Cardiac muscle cell (in vitro differentiated cells and primary cell): ENCODE measurements at places on chromosomes 2 and 18. TPM values are rescaled to one million over a fixed set of nuclear protein-coding genes. Genes with fewer than 3 reads are reported as not detected.

KHK gene
- total RNA-seq, result 9.0 and 9.6 TPM in 2 replicates

LYPD6B gene
- total RNA-seq, result 1.6 and 3.9 TPM in 2 replicates

SERPINB11 gene
- not detected in 2 replicates for total RNA-seq

CIB4 gene
- total RNA-seq, result 0.49 TPM in 1 of 2 replicates, not detected in the other

CBLN2 gene
- 0.15 and 2.0 TPM in 2 replicates for total RNA-seq

GLB1L gene
- total RNA-seq, result 10.4 TPM in 2 replicates

ASB18 gene
- 0.07 TPM in 1 of 2 replicates, not detected in the other for total RNA-seq

GRCh38 chr2:240874715-240875227 lies 6.1 kb downstream of the AGXT start:
- no peaks in the 10 kb centered on the region for H3K4me1 ChIP-seq
- no peak overlapping the region for H3K27ac ChIP-seq
- H3K4me3 ChIP-seq, result no peak overlapping the region
- no peak for DNase-seq
- no peaks in the 10 kb centered on the region for H3K27me3 ChIP-seq

GRCh38 chr18:7846335-7846734 lies 279.2 kb downstream of the PTPRM start:
- H3K4me1 ChIP-seq, result peaks cover 13% of the 10 kb centered on the region
- peak overlapping the region; percentile 53 for H3K27ac ChIP-seq
- no peaks in the 10 kb centered on the region for H3K27me3 ChIP-seq
- DNase-seq, result peak; percentile 18

DNA sequence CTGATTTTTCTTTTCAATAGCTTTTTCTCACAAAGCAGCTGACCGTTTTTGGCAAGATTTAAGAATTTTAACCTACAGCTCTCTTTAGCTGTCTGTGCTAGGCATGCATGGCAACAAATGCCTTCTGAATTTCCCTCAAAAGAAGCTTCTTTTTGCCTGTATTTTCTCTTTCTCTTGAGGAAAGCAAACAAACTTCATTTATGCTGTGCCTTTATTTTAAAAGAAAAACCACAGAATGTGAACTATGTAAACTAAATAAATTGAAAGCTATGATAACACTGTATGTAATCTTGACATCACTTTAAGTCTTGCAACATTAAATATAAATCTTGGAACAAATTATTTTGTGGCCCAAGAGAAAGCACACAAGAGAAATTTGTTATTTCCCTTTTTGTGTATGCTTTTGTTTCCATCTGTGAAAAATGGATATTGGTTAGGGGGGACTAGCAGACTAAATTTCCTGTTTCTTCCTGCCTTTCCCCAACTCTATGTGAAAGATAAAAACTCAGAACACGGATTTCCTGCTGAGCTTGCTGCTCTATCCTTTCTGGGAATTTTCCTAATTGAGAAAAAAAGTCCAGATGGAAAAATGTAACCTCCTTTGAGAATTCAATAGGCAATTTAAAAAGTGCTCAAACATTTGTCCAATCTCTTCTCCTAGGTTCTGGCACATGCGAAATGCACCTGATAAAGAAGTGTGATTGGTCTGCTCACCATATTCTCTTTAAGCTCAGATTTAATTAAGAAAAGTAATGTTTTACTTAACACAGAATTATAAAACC lies 20.9 kb upstream of the TFPI start:
- H3K4me3 ChIP-seq, result no peak overlapping the region
- no peaks in the 10 kb centered on the region for H3K4me1 ChIP-seq
- H3K36me3 ChIP-seq, result no peaks in the 10 kb centered on the region
- H3K27ac ChIP-seq, result no peak overlapping the region

DNA sequence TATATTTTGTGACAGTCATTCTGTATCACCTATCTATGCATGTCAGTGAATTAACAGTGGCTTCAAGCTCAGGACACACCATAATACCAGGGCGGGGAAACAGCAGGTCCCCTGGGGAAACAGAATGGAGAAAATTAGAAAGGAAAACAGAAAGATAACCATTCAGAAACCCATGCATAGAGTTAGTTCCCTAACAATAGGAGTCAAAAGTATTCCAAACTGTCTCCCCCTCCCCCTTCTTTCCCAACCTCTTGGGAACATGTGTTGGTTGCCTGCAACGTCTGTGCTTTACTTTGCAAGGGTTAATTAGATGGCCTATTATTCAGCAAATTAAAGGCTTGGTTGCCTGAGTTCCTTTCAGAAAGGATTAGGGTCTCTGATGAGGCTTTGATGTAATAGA lies 176.4 kb downstream of the MYO3B start:
- H3K4me3 ChIP-seq, result no peak overlapping the region
- no peaks in the 10 kb centered on the region for H3K27me3 ChIP-seq
- DNase-seq, result no peak
- no peaks in the 10 kb centered on the region for H3K36me3 ChIP-seq
- no peak overlapping the region for H3K27ac ChIP-seq

GRCh38 chr2:98709535-98709934 lies 21.4 kb downstream of the MGAT4A start:
- DNase-seq, result no peak
- no peak overlapping the region for H3K4me3 ChIP-seq
- no peaks in the 10 kb centered on the region for H3K36me3 ChIP-seq
- H3K4me1 ChIP-seq, result no peaks in the 10 kb centered on the region
- H3K27me3 ChIP-seq, result peaks cover 4% of the 10 kb centered on the region

GRCh38 chr2:239534581-239535412 lies 134.0 kb upstream of the HDAC4 start:
- H3K27ac ChIP-seq, result no peak overlapping the region
- H3K4me3 ChIP-seq, result no peak overlapping the region
- no peaks in the 10 kb centered on the region for H3K4me1 ChIP-seq
- DNase-seq, result no peak
- no peaks in the 10 kb centered on the region for H3K36me3 ChIP-seq
- H3K27me3 ChIP-seq, result no peaks in the 10 kb centered on the region

DNA sequence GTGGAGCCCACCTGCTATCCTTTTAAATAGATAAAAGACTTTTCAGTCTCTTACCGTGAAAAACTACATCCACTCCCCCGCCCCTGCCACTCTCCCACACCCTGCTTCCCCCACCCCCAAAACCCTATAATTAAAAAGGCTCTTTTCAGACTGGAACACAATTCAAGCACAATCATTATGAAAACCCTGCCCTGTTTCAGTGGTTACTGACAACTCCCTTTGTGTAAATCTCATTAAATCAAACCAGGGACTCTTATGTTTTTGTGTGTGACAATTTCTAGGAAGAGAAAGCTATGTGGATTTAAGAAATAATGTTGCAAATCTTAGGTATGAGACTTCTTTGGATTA lies 21.0 kb upstream of the ZNF532 start:
- H3K36me3 ChIP-seq, result no peaks in the 10 kb centered on the region
- no peak overlapping the region for H3K4me3 ChIP-seq
- DNase-seq, result no peak
- no peaks in the 10 kb centered on the region for H3K27me3 ChIP-seq
- H3K4me1 ChIP-seq, result peaks cover 6% of the 10 kb centered on the region
- no peak overlapping the region for H3K27ac ChIP-seq

DNA sequence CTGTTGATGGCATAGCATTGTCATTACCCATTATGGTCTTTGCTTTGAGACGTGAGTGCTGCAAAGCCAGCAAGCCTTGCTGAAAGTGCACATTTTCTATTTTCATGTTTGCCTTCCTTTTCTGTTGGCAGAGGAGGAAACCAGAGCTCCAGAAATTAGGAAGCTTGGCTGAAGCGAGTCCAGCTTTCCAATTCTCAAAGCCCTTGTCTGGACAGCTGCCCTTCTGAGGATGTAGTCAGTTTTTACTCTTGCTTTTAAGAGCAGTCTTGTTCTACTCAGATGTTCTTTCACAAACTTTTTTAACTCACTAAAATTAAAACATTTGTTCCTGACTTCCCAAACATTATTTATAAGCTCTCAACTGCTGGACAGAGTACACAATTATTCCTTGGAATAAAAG lies 93.8 kb downstream of the ICOS start:
- no peak overlapping the region for H3K4me3 ChIP-seq
- DNase-seq, result no peak
- no peaks in the 10 kb centered on the region for H3K27me3 ChIP-seq
- H3K27ac ChIP-seq, result no peak overlapping the region
- no peaks in the 10 kb centered on the region for H3K4me1 ChIP-seq
- H3K36me3 ChIP-seq, result no peaks in the 10 kb centered on the region

GRCh38 chr2:132804051-132804450 lies 134.0 kb upstream of the LYPD1 start:
- no peaks in the 10 kb centered on the region for H3K36me3 ChIP-seq
- H3K4me3 ChIP-seq, result no peak overlapping the region
- peak; percentile 24 for DNase-seq
- H3K4me1 ChIP-seq, result no peaks in the 10 kb centered on the region
- no peaks in the 10 kb centered on the region for H3K27me3 ChIP-seq
- H3K27ac ChIP-seq, result no peak overlapping the region

DNA sequence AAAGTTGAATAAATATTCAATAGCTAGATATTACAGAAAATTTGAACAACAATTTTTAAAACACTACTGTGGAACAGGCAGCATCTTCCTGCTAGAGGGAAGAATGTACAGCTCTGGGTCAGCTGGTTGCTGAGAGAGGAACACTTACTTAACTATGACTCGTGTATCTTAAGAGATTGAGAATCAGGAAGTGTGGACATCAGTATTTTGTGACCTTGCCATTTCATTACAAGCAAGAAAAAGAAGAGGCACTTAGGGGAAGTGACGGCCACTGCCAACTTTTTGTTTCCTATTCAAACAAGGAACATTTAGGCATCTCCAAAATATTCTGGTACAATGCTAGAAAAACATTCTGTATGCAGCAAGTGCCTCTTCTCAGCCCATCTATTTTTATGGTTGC lies 45.9 kb downstream of the ITPRID2 start:
- H3K27me3 ChIP-seq, result no peaks in the 10 kb centered on the region
- H3K4me1 ChIP-seq, result no peaks in the 10 kb centered on the region
- H3K27ac ChIP-seq, result no peak overlapping the region
- no peak overlapping the region for H3K4me3 ChIP-seq
- peak; percentile 34 for DNase-seq

- peak; percentile 33 for DNase-seq
- no peaks in the 10 kb centered on the region for H3K27me3 ChIP-seq
- no peak overlapping the region for H3K4me3 ChIP-seq
- H3K4me1 ChIP-seq, result peaks cover 31% of the 10 kb centered on the region
These were observed 7.3 kb downstream of the NBEAL1 start for GRCh38 chr2:203021991-203022390.

- no peak for DNase-seq
- peaks cover 3% of the 10 kb centered on the region for H3K36me3 ChIP-seq
- H3K27ac ChIP-seq, result no peak overlapping the region
These were observed 41.3 kb upstream of the PCBP1 start for GRCh38 chr2:70045932-70046331.

DNA sequence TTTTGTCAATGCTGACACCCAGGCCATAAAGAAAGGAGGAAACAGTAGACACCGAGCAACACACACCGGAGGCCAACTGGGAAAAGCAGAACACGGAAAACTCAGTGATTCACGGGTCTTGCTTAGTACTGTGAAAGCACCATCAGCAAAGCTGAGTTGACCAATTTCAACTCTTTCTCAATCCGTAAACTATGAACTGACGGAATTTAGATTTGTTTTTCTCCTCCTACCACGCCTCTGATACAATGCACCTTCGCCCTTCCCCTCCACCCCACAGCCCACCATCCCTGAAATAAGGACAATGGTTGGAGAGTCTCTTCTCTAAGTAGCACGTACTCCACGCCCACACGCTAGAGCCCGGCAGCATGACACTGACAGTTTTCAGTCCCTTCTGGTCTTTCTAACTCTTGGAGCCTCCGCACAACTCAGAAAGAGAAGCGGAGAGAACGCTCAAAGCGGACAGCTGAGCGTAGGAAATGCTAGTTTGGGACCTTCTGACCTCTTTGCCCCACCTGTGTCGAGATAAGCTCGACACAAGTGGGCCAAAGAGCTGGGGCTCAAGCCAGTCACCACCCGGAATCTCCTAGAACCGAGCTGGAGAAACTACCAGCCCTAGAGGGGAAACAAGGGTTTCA lies 669 bp downstream of the LNPK start:
- peak overlapping the region; percentile 89 for H3K27ac ChIP-seq
- no peaks in the 10 kb centered on the region for H3K27me3 ChIP-seq
- peak overlapping the region; percentile 84 for H3K4me3 ChIP-seq
- H3K36me3 ChIP-seq, result no peaks in the 10 kb centered on the region
- peak; percentile 63 for DNase-seq

DNA sequence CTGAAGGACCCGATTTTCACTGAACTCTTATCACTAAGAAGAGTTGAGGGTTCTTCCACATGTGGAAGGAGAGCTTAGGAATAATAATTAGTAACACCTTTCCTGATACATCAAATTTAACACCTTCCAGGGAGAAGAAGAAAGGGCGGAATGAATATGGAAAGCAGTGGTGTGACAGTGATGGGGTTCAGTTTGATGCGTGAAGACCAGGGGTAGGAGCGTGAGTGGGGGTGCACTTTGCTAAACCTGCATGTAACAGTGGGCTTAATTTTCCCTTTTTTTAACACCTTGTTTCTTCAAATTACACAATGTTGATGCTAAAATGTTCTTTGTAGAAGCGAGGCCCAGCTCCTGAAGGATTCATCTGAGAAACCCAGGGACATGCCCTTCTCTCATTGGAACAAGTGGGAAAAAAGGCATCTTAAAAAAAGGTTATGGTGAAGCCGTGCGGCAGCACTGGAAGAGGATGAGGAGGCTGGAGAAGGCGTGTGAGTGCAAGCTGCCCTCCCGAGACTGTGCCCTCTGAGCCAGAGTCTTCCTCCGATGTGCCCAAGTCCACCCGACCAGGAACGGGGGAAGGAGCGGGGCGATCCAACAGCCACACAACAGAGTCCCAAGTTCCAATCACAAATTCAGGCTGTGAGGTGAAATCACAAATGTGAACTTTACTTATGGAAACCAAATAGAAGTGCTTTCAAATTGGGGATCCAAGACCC lies 80.8 kb downstream of the MBP start:
- H3K4me3 ChIP-seq, result no peak overlapping the region
- H3K36me3 ChIP-seq, result no peaks in the 10 kb centered on the region
- H3K4me1 ChIP-seq, result no peaks in the 10 kb centered on the region
- H3K27me3 ChIP-seq, result no peaks in the 10 kb centered on the region
- DNase-seq, result no peak

GRCh38 chr2:83323038-83323437 lies 1136.0 kb downstream of the SUCLG1 start:
- no peaks in the 10 kb centered on the region for H3K27me3 ChIP-seq
- no peak for DNase-seq
- H3K4me3 ChIP-seq, result no peak overlapping the region
- H3K36me3 ChIP-seq, result no peaks in the 10 kb centered on the region
- no peak overlapping the region for H3K27ac ChIP-seq
- no peaks in the 10 kb centered on the region for H3K4me1 ChIP-seq
